ENCODE measurements at places on chromosomes 2 and 18.

DNA sequence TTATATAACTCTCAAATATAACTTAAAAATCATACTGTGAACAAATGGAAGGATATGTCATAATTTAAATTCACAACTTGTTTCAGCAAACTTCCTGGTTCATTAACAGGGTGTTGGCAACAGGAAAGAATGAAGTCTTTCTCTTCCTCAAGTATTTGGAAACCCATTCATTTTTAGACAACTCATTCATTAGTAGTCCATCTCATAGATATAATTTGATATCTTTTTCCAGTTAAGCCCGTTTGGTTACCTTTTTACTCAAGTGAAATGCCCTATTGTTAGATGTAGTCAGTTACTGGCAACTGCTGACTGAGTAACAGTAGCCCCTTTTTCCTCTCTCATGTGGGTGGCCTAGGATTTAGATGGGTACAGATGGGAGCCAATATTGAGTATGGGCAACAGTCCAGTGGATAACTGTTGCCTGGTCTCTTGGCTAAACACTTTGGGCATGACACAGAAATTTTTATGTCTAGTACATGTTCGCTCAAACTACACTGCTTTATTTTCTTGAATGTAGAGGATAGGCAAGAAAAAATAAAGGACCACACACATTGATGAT, 4.6 kb upstream of the UGP2 start:
- no peak for DNase-seq

DNA sequence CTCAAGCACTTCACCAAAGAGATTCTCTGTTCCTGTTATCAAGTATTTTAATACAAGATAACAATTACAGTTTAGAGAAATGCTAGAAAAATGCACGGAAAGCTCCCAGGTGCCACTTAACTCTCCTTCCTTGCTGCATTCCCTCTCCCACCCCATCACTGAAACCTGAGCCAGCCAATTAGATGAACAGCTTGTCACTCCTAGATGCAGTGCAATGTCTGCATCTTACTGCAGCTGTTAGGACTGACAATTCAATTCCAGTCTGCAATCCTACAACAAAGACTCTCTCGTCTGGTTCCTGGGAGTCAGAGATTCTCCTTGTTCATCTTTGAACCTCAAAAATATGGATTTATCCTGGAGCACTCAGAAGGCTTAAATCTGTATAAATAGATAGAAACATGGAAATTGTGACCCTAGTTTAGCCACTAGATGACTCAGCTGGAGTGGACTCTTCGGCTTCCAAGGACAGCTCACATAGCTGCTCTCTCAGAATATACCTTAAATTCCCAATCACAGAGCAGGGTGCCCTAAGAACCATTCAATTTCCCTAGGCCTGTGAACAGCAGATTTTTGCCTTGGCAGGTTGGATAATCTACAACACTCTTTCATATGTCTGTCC, 311.1 kb downstream of the NRXN1 start:
- no peak for DNase-seq

DNA sequence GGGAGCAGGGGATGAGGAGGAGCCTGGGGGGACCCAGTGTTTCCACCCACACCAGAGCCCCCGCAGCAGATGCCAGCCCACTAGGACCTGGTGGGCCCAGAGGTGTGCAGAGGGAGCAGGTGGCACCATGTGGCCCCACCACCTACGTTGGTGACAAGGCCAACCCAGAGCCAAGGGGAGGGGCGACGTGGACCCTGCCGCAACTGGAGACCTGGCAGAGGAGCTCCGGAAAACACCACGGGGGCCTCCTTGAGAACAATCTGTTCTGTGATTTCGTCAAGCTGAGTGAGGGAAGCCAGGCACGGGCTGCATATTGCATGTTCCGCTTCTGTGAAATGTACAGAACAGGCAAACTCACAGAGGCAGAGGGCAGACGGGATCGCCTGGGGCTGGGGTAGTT, 49.1 kb upstream of the GPC1 start:
- no peak for DNase-seq

- no peak for DNase-seq
Observed at GRCh38 chr2:151138507-151138906, 123.2 kb downstream of the RBM43 start.

GRCh38 chr2:181051861-181052522, 71.6 kb downstream of the UBE2E3 start:
- DNase-seq, result no peak

Data from mucosa of gallbladder (tissue), 1 donor.